ENCODE measurements at places on chromosomes 11 and 22.

GRCh38 chr11:68684385-68685356 is at the start of gene GAL:
GAL (plus strand) TSS chr11:68684544; CDS start chr11:68684924, 380 bp downstream.
- no peak for DNase-seq

DNA sequence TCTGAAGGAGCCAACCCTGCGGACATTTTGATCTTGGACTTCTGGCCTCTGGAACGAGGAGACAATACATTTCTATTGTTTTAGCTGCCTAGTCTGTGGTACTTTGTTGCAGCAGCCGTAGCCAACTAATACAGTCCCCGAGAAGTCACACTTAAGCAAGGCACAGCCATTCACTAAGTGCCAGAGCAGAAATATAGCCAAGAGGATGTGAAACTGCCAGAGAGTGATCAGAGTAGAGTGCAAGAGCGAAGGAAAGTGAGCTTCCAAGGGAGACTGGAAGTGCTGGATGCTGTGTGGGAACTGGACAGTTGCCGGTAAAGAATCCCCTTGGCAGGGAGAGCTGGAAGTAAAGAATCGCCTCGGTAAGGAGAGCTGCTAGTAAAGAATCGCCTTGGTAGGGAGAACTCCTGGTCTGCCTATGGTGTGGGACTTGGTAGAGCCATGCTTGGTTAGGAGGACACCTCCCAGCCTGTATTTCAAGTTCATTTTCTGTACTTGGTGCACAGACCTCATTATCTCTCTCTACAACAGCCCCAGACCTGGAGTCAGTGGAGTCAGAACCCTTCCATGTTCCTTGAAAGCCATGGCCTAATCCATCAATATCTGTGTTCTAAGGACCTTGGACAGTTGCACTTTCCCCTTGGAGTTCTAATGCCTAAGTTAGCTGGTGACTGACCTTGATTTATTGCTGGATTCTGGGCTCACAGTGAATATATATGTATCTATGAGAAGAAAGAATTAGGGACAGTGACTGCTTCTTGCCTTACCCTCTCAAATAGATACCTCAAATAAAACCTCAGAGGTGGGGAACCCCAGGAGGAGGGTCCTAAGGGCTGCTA is 162.1 kb downstream of the LDLRAD3 start:
- DNase-seq: no peak

DNA sequence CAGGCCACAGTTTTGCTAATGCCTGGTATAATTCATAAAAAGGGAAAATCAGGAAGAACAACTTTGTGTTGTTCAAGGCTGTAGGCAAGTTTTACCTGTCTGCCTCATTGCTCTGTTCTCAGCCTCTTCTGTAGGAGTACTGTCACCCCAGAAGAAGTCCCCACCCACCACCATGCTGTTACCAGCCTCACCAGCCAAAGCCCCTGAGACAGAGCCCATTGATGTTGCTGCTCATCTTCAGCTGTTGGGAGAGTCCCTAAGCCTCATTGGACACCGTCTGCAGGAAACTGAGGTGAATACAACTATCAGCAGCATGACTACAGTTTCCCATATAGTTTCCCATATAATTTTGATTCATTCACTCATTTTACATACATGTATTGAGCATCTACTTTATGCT is 11.6 kb upstream of the TOM1 start:
- no peak for DNase-seq

DNA sequence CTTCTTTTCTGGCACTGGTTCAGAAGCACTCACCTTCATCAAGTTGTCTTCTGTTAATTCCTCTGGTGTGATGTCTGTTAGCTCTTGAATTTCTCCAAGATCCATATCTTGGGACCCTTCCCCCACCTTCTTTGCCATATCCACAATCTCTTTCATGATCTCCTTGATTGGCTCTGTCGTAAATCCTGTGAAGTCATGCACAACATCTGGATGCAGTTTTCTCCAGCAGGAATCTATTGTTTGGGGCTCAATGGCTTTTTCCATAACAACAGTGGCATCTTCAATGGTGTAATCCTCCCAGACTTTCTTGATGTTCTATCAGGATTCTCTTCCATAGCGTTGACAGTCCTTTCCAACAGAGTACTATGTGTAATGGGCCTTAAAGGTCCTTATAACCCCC is 96.9 kb downstream of the CSTPP1 start:
- no peak for DNase-seq

GRCh38 chr11:68164437-68164836 is 43.2 kb upstream of the CHKA start:
- peak; percentile 29 for DNase-seq

GRCh38 chr22:39090426-39091064 is 6.5 kb upstream of the APOBEC3H start:
- no peak for DNase-seq

All from choroid plexus epithelial cell (primary cell).